Right lobe of liver (tissue), 6 donors: ENCODE measurements at places on chromosomes 5 and 9. TPM values are rescaled to one million over a fixed set of nuclear protein-coding genes. Genes with fewer than 3 reads are reported as not detected.

DNA sequence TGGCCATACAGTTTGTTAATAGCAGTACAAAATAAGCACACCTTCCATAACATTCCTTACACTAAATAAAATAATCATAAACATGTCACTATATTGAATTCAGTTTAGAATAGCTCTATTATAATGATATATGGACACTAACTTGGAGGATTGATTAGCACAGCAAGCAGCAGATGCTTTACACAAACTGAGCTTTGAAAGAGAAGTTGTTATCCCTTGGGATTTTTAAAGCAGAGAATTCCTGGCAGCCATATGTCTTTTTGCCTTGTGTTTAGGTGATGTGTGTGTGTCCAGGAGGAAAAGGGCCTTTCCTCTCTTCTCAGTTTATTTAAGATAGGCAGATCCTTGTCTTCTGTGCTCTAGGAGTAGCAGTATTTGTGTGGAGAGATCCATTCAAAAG, 232.2 kb upstream of the GRIN3A start:
- DNase-seq = no peak

DNA sequence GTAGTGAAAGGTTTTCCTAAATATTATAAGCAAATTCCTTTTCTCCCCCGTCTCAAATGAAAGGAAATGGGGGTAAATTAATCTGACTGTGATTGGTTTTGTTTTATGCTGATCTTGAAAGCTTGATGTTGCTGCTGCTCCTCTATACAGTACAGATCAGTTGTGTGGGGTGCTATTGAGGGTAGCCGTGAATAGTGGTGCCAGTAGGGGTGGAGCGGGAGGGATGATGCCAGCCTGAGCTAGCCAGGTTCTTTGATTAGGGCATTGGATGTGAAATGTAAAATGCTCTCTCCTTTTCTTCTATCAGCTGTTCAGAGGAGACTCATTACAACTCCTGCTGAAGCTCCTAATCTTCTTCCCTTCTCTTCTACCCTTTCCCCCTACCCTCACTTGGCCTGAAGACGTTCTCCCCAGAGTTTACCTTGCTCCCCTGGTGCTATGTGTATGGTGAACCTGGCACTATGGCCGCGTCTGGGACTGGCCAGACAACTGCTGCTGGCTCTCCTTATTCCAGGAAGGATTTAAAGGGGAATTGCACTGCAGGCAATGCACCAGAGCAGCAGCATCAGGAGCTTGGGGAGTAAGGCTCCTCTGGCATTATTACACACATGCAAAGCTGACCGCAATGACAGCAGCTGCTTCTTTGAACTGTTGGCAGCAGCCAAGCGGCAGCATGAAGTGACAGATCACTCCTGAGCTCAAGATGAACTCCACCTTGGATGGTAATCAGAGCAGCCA, 566 bp downstream of the GPR21 start:
- DNase-seq = no peak

GRCh38 chr9:136944212-136944518, 373 bp downstream of the FBXW5 start:
- DNase-seq = no peak

DNA sequence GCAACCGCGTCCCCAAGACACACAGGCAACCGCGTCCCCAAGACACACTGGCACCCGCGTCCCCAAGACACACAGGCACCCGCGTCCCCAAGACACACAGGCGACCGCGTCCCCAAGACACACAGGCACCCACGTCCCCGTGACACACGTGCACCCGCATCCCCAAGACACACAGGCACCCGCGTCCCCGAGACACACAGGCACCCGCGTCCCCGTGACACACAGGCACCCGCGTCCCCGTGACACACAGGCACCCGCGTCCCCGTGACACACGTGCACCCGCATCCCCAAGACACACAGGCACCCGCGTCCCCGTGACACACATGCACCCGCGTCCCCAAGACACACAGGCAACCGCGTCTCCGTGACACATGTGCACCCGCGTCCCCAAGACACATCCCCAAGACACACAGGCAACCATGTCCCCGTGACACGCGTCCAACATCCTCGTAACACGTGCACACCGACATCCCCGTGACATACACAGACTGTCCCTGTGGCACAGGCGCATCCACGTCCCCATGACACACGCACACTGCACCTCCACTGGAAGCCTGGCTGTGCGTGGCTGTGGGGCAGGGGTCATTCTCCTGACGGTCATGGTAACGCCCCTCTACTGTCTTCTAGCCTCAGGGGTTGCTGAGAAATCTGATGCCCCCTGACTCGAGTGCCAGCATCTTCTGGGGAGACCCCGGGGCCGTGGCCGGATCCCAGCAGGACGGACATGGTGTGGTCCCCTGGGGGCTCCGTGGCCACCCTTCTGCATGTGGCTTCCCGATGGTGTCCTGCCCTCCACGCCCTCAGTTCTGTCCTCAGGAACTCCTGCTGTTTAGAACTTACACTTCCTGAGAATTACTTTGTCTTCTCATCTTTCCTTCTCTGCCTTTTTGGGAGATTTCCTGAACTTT, 24.1 kb downstream of the EXD3 start:
- no peak for DNase-seq

- DNase-seq = no peak
Observed at GRCh38 chr9:36854034-36854433, 180.0 kb downstream of the PAX5 start.

DNA sequence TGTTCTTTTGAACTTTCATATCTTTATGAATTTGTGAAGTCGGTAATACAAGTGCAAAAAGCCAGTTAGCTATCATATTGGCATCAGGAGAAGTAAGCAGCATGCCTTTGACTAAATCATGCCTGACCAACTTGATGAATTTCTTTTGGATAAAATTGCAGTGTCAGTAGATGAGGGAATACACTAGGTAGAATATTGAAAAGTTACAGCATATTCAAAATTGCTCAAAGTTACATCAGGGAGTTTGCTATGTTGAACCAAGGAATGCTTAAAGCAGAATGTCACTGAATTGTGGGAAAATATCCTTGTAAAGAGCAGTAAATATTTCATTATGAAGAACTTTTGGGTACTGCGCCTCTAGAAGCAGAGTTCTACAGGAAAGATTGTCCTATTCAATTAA, 87.1 kb upstream of the TLX3 start:
- DNase-seq = no peak

DNA sequence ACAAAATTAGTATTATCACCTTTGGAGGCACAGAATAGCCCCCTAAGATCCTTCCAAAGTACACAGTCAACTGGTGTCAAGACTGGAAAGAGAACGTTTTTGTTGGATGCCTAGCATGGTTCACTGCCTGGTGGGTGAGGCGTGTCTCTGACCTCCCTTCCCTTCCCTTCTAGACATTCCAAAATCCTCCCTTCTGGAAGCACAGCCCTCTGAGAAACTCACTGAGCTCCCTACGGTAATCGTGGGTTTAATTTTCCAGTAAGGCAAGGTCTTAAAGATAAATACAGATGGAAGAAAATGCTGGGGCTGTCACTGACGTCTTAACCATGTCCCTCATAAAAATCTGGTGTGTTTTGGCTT, 138.8 kb downstream of the LIFR start:
- no peak for DNase-seq

GRCh38 chr5:91070761-91071550, 312.2 kb downstream of the ARRDC3 start:
- DNase-seq = no peak

GRCh38 chr5:136768457-136768856, 403.1 kb upstream of the TRPC7 start:
- DNase-seq = no peak

DNA sequence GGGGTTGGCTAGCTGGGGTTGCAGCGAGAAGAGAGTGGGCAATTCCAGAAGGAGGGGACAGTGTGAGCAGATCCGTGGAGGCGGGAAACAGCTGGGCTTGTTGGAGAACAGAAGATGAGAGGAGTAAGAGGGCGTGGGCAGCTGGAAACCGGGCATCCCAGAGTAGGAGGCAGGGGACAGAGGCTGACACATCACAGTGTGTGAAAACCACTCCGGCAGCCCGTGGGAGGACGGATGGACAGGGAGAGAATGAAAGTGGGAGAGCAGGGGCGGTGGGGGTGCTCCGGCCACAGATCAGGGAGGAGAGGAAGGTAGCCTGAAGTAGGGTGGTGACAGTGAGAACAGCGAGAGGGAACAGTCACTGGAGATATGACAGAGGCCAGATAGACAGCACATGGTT, 8.3 kb upstream of the PSMB7 start:
- DNase-seq = no peak

DNA sequence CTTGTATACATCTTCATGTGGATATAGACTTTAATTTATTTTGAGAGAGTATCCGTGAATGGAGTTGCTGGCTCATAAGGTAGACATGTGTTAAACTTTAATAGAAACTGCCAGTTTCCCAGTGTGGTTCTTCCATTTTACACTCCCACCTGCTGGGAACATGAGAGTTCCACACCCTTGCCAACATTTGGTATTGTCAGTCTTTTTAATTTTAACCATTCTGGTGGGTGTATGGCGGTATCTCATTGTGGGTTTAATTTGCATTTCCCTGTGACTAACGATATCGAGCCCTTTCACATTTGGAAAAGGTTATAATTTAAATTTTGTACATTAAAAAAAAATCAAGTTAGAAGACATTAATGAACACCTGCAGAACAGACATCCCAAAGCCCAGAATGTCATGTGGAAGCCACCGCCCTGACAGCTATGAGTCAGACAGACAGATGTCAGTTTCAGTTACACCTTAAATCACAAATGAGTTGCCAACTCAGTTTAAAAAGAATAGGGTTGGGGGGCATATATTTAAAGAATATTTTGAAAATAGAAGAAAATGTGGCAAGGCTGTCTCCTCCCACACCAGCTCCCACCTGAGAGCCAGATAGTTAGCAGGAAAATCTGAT, 36.9 kb downstream of the ANKRD33B start:
- no peak for DNase-seq

DNA sequence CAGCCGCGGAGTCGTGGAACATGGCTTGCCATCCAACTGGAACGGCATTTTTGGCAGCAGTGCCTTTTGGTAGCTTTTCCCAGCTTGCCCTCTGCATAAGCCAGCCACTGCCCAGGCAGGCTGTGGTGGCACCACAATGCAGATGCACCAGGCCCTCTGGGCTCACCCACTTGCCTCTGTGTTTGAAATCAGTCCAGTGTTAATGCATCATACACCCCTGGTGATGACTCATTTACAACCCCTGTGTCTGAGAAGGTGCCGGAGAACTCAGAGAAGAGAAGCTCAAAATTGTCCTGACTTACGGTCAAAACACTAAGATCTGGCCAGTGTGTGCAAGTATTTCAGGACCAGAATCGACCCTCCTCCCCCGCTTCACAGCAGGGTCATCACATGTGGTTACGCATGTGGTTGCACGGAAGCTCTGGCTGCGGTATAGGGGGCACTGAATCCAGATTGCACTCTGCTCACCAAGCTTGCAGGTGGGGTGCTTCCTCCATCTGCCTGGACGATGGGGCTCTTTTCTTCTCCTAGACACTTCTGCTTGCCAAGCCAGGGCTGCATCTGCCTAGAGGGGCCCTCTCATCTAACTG, 66.5 kb upstream of the SMIM15 start:
- no peak for DNase-seq

The ECM2 gene
- 22.2 TPM for total RNA-seq

The CDC26 gene
- 16.0 TPM for total RNA-seq
